ENCODE measurements at places on chromosomes 4 and X.

DNA sequence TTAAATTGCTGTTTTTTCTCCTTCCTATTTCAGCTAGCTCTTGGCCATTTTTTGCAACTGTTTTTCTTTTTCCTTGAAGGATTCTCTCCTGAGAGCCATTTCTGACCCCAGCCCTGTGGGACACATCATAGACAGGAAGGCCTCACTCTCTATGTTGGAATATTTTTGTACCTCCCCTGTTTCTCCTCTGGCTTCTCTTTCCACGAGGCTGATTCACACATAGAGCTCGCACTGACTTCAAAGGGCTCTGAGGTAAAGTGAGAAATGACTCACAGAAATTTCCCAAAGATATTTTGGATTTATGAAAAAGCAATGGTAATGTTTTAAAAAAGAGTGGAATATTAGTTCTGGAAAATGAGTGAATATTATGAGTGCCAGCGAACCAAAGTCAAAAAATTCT, 181.7 kb upstream of the IGFBP7 start:
- no peak for DNase-seq

DNA sequence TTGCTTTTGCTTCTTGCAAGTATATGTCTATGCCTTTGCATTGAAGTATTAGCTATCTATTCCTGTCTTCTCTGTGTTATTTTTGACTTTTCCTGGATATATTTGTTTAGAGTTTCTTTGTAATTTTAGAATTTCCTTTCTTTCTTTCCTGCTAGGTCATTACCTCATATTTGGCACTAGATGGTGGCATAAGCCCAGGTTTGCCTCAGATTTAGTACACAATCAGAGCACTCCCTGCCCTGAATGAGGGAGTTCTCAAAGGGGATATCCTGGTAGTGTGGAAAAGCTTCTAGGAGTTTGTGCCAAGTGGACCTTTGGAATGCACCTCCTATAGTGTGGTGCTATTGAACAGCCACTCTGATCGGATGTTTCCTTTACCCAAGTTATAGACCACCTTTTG, 181.6 kb downstream of the UGT8 start:
- peak; percentile 8 for DNase-seq

DNA sequence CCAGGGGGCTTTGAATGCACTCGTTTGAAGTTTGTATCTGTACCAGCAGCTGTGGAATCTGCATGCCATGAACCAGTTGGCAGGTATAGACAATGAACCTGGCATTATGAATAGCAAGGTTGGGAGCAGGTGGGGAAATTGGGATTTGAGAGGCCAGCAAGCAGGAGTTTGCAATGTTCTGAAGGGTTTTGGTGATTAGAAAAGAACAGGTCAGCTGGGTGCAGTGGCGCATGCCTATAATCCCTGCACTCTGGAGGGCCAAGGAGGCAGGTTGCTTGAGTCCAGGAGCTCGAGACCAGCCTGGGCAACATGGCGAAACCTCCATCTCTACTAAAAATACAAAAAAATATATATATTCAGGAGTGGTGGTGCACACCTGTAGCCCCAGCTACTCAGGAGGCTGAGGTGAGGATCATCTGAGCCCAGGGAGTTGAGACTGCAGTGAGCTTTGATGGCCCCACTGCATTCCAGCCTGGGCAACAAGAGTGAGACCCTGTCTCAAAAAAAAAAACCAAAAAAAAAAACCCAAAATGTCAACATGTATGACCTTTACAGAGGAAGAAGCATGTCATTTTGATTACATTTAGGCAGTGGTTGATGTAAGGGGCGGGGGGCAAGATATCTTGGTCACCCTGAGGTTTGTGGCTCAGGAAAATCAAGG, 63.9 kb downstream of the TSC22D3 start:
- DNase-seq = no peak

DNA sequence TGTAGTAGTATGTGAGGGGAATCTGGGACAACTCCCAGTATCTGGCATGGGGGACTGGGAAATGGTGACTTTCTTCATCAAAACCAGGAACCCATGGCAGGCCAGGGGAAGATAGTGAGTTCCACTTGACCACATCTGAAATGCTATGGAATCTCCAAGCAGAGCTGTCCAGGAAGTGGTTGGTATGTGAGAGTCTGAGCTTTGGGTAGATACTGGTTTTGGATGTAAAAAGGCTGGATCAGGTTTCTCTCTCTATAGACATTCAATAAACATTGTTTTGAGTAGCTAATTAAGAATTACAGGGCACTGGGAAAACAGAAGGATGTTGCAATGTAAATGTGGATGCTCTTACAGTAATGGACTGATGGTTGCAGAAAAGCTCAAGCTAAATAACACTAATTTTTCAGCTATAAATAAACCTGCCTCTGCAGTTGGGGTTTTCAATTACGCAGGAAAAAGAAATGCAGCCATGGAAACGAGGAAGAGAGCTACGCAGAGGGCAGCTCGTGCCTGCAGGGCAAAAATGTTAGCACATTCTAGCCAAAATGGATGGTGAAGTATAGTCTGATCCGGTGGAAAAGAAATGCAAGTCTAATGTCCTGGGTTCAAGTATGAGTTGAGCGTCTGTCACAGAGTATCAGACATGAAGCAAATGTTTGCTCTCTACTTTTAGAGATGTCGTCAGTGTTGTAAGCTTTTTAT, 13.4 kb upstream of the CHRNA9 start:
- no peak for DNase-seq

- no peak for DNase-seq
Measured at GRCh38 chrX:140817943-140818342, 108.4 kb downstream of the LINC00632 start.

DNA sequence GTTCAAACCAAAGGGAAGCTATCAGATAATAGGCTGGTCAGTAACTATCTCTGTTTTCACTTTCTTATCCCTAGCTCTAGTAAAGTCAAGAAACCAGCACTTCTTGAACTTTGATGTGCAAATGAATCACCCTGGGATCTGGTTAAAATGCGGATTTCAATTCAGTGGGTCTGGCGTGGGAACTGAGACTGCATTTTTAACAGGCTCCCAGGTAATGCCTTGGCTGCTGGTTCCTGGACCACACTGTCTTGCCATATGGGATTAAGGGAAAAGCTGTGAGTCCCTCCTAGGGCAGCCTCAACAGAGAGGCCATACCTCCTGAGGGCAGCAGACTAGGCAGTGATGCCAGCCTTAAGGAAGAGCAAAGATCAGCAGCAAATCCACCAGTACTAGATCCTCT, 1.7 kb downstream of the RNF175 start:
- DNase-seq = no peak

DNA sequence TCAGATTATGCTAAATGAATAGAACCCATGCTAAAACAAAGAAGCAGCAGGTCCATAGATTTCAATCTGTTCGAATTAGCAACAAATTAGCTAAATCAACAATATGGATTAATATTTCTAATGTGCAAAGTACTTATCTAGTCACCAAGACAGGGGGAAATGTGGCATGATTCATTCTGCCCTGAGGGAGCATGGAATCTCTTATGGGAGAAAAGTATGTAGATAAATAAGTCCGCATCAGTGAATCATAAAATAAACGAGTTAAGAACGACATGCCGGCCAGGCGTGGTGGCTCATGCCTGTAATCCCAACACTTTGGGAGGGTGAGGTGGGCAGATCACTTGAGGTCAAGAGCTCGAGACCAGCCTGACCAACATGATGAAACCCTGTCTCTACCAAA, 102.1 kb downstream of the ANOS1 start:
- DNase-seq = no peak

DNA sequence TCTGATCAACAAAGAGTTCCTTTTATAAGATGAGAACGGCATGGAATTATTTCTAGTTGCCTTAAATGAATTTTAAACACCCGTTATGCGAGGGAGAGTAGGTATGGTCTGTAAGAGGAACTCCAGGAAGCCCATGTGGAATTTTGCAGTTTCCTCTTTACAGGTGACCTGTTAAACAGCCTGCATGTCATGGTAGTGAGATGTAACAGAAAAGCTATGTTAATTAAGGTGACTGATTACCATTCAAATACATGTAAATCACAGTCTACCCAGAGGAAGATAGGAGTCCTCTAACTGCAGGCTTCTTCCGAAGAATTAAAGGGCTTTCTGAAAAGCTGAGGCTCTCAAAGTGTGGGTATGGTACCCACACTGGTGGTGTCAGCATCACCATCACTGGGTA, 163.6 kb downstream of the CBR4 start:
- no peak for DNase-seq

DNA sequence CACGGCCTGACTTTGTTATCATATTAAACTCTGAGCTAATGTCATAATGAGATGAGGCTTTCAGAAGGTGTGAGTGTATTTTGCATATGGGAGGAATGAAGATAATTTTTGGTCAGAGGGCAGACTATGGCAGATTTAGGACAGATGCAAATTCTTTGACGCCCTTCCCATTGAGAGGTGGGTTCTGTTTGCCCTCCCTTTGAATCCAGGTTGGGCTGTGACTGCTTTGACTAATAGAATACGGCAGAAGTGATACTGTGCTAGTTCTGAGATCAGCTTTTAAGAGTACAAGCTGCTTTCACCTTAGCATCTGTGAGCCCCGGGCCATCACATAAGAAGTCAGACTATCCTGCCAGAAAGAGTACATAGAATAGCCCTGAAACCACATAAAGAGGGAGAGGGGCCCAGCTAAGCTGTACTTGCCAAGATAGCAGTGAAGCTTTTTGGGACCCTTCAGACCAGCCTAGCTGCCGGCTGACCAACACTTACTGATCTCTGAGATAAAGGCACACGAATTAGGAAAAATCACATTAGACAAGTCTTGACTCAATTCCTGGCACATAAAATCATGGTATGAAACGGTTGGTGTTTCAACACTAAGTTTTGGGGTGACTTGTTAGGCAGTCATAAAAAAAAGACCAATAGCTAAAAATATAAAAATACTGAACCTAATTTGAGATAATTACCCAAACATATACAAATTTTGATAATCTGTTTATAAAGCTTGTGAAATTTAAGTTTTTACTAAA, 166.7 kb upstream of the SH3RF1 start:
- DNase-seq = no peak

DNA sequence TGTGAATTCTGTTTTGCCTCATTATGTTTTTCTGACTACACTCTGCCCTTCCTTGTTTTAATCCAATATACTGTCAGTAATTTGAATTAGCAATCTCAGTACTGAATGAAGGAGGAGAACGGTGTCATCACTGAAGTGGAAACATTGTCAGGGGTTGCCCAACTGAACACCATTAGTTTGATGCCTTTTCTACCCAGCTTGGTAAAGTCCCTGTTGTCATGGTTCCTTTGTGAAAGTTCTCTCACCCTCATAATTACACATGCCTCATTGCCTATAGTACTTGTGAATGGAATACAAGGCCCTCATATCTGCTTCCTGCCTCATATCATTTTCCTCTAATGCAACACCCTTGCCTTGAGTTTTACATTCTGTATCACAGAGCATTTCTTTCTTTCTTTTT, 76.9 kb downstream of the RRAGB start:
- no peak for DNase-seq

- DNase-seq = no peak
Measured at GRCh38 chr4:182307746-182308145, 64.5 kb downstream of the TENM3 start.

GRCh38 chrX:109448282-109448938, 33.5 kb downstream of the GUCY2F start:
- DNase-seq = peak; percentile 80

DNA sequence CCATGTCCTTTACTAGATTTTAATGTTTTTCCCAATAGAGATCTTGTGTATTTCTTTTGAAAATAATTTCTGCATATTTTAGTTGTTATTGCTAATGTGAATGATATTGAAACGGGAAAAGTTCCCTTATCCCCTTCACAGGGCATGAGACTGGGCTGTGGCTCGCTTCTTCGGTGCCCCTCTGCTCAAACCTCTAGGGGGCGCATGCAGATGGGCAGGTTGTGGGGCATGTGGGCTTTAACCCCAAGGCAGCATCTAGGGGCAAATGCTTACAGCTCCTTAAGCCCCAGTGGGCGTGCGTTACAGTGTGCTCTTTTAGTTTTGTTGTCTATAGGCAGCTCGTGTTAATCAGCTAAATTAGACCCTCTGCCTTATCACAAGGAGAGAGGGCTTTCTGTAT, 194.7 kb downstream of the OPHN1 start:
- DNase-seq = no peak

GRCh38 chr4:12852338-12853307, 631.5 kb downstream of the RAB28 start:
- DNase-seq = peak; percentile 27

- DNase-seq = no peak
Measured at GRCh38 chr4:113050371-113050755, 910 bp downstream of the ANK2 start.

GRCh38 chr4:25144870-25145481, 15.3 kb downstream of the SEPSECS start:
- DNase-seq = no peak

DNA sequence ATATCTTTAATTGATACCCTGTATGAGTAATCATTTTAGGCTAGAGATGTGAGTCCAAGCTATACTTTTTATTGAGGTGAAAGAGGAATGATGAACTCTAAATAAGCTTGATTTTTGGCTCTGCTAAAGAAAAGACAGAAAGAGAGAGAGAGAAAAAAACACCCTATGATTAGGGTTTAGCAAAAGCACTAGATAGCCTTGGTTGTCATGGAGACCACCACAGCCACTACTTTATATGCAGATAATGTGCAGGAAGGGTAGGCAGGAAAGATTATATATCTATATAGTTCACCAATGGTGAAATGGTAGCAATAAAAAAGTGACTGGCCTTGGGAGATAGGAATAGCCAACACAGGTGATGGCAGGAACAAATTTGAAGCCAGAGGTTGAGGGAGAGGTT, 69.9 kb upstream of the CAMK2D start:
- no peak for DNase-seq

DNA sequence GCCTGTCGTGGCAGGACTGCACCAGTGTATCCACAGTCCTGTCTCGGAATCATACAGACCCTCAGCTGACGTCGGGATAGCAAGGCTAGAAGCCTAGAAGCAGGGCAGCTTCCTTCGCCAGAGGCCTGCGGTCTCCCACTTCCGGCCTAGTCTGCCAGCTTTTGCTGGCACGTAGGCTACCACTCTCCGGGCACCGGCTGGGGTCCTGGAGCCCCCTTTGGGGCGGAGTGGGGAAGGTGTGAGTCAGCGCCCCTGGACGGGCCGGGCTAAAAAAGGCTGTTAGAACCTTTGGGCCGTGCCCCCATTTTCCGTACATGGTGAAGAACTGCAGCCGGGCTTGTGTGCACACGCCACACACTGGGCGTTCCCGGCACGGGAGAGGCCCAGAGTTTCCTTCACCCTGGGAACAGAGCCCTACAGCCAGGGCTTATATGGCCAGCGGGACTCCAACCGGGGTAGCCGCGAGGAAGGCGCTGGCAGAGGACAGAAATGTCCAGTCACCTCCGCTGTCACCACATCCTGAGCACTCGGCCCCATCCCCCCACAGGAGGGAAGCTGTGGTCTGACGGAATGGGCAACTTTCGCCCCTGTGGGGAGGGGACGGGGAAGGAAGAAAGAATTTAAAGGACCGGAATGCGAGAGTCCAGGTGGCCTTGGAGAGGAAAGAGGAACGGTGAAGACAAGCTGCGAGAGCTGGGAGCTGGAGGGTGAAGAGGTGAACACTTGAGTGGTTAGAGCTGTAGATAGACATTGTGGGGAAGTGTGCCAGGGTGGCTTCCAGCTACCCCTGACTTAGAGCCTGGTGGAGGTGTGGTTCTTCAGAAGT, 4.6 kb downstream of the MAGIX start:
- no peak for DNase-seq

Measured in NCI-H1105 (cell line).